ENCODE measurements at places on chromosomes 7 and 10.

DNA sequence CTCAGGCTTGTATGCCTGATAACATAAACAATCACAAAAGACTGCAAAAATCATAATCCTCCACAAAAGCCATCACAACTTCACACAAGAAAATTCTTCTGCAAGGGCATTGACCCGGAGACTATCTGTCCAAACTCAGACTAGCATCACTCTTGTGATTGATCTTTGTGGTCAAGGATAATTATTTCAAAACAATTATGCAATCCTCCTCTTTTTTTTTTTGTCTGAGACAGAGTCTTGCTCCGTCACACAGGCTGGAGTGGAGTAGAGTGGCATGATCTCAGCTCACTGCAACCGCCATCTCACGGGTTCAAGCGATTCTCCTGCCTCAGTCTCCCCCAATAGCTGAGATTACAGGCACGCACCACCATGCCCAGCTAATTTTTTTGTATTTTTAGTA, 22.2 kb downstream of the CDNF start:
- DNase-seq = no peak

DNA sequence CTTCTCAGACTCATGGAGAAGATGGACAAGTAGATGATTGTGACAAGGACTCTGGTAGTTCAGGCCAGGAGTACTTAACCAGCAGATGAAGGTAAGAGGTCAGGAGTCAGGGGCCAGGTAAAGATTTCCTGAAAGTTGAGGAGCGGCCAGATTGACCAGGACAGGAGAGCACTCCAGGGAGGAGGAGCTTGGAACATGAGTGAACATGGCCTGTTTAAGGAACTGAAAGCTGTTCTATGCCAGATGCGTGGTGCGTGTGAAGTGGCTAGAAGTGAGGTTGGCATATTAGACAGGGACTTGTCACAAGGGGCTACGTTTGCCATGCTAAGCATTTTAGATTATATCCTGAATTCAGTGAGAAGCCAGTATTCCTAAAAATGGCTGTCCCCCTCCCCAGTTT, 157.2 kb downstream of the WNT2 start:
- DNase-seq = no peak

GRCh38 chr7:115047958-115048720, 126.2 kb downstream of the MDFIC start:
- no peak for DNase-seq

DNA sequence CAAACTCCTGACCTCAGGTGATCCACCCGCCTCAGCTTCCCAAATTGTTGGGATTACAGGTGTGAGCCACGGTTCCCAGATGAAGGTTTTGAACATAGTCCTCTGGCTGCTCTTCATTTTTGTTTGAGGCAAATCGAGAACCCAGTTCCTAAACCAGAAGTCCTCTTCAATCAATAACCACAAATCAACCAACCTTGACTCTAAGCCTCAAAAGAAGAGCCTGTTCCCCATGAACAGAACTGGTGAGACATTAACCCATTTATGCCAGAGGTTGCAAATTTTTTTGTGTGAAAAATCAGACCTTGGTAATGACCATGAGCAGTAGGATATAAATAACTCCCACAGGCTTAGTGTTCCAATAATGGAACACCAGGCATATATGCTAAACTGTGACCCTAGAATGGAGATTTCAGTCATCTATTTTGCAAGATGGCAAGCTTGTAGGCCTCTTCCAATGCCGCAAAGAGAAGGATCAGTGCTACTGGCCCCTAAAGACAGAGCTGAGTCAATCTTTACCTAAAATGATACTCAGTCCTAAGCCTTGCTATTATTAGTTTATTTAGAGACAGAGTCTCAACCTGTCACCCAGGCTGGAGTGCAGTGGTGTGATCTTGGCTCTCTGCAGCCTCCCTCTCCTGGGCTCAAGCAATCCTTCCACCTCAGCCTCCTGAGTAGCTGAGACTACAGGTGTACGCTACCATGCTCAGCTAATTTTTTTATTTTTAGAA, 15.9 kb downstream of the KPNA7 start:
- DNase-seq = no peak

DNA sequence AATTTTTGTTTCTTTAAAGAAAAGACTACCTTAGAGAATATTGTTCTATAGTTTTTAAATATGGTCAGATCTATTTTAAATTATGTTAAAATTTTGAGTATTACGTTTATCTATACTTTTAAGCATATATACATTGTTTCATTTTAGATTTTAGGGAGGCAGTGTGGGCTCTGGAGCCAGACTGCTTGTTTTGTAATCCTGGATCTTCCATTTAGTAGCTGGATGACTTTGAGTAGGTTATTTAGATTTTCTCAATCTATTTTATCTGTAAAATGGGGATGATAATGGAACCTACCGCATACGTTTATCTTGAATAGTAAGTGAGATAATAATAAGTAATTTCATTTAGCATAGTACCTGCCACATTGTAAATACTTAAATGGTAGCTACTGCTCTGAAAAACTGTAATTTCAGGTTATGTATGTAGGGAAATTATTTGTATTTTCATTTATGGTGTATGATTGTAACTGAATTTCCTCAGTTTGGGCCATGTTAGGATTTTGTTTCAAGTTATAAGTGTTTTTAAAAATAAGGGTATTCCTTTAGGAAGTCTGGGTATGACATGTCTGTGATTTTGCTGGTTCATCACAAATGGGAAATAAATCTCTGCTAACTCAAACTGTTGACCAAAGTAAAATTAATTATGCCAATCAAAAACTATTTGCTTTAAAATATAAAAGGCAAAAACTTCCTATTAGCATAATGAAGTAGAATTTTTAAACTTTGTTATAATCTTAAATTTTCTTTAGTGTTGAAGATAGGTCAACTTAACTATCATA, 6.5 kb downstream of the PTEN start:
- no peak for DNase-seq

DNA sequence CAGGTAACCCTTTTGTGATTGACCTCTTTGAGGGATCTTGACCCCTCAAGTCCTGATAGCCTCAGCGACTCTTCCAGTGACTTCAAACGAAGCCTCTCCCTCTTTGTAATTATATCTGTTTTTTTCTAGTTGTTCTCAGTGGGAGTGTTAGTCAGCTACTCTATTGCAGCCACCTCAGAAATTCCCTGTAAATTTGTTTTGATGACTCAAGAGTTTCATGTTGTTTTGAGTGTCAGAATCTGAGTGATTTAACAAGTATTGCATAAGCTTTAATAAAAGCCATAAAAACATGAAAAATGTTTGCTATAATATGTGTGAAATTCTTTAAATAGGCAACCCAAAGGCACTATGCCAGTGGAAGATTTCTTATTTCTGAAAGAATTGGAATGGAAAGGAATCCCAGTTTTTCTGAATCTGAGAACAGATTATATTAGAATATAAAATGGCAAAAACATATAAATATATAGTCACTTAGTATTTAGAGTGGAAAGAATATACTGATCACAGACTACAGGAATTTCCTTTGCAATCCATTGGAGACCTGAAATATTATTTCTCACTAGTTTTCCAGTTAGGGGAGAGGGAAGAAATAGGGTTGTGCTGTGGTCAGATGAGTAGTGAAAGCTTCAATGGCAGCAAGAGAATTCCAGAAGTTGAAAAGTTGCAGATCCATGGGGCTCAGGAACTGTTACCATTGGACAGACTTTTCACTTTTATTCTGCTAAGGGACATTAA, 94.4 kb upstream of the SEMA3C start:
- DNase-seq = no peak

DNA sequence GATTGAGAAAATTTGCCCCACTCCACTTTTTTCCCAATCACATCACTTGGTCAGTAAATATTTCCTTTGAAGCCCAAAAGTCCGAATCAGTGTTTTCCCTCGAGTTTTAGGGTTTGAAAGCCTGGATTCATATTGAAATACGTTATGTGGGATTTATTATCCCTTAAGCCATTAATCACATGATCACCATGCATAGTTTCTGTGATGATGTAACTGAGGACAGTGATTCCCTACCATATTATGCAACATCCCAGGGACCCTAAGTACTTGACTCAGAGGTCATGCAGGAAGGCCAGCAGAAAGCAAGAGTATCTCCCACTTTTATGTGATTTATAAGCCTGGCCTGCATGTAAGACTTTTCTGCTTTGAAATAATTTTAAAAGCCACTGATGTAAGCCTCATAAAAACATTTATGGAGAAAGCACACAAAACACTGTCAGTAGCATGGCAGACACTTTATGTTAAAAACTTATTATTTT, 630.6 kb upstream of the ZWINT start:
- no peak for DNase-seq

DNA sequence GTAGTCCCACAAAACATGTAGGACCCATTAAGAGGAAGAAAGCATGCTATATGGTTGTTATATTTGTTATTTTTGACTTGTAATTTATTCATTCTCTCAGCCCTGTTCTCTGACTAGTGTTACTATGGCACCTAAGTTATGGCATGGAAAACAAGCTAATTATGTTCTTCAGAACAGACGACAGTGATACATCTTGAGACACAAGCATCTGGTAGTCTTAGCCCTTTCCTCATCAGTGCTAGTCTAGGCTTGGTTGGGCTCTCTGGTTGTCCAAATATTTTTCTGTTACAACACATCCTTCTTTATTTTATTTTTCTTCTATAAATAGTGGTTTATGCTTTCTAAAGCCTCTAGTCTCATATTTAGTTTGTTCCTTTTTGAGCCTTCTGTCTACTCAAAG, 308.3 kb upstream of the KAT6B start:
- DNase-seq = no peak

DNA sequence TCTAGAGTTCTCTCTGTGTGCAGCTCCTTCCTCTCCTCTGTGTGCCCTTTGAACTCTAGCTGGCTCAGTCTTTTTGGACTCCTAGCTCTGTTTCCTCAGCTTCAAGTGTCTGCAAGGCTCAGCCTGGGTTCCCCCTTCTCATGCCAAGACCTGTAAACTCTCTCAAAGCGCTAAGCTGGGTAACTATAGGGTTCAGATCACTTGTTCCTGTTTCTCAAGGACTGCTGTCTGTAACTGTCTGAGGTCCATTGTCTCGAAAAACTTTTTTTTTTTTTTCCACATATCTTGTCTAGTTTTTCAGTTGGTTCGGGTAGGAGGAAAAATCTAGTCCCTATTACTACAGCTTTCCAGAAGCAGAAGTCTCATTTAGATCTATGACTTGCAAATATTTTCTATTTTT, 46.6 kb upstream of the PPP1R17 start:
- DNase-seq = no peak

GRCh38 chr10:3652886-3653285, 132.1 kb downstream of the KLF6 start:
- no peak for DNase-seq

GRCh38 chr7:155289107-155289506, 8.6 kb upstream of the INSIG1 start:
- DNase-seq = no peak

DNA sequence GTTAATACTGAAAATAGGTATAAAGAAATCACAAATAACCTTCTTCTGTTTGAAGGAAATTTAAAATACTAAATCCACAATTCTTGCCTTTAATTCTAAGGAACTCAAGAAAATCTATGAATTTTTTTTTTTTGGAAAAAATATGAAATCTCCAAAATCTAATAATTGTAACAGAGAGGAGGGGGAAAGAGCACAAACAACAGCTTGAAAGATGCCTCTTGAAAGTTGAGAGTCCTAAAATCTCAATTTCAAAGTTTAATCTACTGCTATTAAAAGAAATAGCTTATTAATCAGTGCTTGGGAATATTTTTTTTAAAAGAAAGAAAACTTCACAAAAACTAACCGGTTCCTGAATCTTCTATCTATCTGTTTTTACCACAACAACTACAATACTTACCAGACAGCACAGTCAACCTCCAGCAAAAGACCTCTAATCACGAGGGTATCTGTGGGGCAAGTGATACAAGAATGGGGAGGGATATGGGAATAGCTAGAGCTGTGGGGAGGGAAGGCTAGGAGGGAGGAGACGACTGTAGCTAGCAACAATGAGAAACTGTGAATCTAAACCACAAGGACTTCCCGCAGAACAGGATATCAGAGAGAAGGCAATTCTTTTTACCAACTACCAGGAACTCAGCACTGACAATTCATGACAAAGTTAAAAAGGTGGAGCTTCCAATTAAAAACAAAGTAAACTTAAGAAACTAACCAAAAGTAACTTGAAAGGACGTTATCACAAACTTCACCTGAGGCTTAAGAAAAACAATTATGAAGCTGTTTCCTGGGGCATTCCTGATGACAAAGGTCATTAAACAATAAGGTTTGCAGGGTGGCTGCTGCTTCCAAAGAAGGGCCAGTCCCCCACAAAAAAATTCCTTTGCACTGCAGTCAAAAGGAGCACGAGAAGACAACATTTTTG, at the start of gene USP54:
USP54 (minus strand) TSS at position 462 of the 919 bp plus-strand sequence. CDS start 15,684 bp downstream, outside the sequence.
- no peak for DNase-seq

GRCh38 chr10:78756604-78757343, 312.0 kb upstream of the ZMIZ1 start:
- peak; percentile 73 for DNase-seq

DNA sequence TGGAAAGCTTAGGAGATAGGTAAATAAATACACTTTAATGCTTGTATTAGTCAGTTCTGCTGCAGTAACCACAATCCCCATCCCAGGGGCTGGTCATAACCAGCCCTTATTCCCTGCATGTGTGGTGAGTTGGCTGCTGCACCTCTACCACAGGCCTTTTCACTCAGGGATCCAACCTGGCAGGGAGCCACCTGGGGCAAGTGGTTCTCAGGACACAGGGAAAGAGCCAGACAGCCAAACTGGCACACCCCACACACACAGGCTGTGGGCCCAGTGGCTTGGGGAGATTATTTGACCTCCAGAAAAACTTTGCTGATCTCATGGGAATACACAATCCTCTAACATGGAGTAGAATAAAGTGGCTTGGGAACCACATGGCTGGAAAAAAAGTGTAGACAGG, 400.0 kb upstream of the RNF32 start:
- no peak for DNase-seq

DNA sequence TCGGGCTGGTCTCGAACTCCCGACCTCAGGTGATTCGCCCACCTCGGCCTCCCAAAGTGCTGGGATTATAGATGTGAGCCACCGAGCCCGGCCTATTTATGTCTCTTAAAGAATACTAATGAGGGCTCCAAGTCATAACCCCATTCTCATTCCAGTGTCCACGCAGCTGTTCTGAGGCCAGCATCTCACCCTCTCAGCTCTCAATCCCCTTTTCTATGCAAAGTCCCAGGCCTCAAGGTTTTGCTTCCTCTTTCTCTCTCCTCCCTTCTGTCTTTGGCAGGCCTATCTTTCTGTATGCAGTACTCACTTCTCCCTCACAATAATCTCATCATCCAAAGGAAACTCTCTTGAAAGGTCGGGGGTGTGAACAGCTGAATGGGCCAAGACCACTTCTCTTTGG, 28.0 kb upstream of the VSIR start:
- no peak for DNase-seq

DNA sequence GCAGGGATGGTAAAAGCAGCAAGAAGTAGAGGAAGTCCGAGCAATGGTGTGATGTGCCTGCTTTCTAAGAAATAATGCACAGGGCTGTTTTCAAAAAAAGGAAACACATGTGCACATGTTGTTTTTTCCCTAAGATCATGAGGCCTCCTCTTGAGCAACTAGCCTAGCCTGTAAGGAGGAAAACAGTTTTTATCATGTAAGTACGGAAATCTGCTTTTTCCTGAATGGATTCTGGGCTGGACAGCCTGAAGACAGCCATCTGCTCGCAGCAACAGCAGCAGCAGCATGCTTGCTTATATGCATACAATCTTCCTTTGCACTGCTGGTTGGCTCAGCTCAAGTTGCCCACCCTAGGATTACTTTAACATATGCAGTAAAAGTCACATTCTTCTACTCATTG, 87.1 kb downstream of the HIBADH start:
- no peak for DNase-seq

All from NCI-H446 (cell line).